GM19239 (cell line): ENCODE measurements at places on chromosomes 1 and 21.

DNA sequence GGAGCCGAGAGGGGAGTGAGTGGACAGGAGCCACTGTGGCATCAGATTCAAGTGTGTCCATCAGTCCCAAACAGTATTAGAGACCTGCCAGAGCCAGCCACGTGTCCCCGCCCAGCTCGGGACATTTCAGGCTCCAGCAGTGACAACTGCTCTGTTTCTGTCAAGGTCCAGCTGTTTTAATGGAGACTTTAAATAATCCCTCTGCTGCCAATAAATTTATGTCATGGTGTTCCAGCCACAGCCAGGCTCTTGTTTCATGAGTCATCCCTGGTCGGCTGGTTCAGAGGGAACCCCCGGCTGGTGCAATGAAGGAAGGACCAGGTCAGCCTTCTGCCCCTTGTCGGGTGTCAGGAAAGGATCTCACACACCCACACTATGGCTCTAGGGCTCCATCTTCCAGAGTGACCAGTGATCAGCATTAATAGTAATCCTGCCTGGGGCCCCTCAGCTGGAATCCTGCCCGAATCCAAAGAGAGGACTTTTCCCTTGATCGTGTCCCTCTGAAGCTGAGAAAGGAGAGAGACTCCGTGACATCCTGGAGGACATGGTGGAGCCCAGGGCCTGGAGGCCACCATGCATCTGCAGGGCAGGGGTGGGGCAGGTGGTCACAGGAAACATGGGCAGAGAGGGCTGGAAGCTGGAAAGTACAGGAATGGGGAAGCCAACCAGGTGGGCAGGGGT is 197.3 kb downstream of the MATN1 start:
- DNase-seq: no peak

- no peak for DNase-seq
These were observed 8.0 kb upstream of the YBX1 start for GRCh38 chr1:42674214-42674613.

DNA sequence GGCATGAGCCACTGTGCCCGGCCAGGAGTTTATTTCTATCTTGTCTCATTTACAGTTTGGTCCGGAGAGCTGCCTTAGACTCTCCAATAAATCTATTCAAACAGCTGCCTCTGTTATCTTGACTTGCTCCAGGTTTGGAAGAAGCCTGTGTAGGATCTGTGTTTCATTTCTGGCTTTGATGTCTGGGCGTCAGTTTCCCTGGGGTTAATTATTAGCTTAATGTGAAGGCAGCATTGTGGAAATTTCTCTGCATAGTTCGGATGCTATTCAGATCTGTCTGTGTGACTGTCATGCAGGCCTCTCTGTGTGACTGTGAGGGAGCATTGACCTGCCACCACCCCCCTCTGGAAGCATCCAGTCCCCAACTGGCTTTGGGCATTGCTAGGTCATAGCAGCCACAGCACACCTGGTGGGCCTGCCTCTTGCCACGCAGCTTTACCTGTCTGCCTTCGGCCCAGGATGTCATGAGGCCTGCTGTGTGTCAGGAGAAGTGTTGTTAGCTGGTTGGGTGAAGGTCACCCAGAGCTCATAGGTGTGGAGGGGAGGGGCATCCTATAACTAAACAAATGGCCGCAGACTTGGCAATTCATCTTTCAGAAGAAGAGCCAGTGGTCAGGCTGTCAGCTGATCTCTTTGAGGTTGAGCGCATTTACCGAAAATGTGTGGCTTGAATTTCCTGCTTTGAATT is 9.8 kb downstream of the IFNGR2 start:
- DNase-seq: no peak

GRCh38 chr1:154791292-154792166 is 78.6 kb downstream of the KCNN3 start:
- DNase-seq: peak; percentile 87

DNA sequence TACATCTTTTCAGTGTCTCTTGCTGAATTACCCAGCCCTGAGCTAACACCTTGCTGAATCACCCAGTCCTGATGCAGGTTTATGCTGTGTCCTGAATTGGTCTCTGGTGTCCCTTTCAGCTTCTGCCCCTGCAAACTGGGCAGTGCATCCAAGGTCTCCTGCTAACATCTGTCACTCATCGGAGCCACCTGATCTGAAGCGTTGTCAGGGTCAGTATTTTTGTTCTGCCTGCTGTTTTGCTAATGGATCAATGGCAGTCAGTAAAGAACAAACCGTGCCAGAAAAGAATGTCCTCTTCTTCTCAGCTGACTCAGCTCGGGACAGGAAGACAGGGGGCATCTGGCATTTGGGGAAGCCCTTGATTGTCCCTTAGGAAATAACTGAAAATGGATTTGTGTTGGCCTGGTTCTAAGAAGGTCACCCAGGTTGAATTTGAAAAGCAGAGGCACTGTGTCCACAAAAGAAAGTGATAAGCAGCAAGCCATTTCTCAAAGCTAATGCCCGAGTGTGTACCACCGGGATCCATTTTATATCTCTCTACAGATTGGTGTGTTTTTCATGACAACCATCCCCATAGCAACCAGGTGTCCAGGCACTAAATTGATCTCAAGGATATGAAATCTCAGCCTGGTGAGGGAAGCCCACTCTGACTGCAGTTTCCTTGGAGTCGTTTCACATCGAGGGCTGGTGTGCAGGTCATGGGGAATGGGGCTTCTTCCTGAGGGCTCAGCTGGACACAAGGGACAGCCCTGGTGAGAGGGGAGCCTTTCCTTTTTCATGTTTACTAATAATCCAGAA is 109.7 kb upstream of the IRF2BP2 start:
- no peak for DNase-seq

DNA sequence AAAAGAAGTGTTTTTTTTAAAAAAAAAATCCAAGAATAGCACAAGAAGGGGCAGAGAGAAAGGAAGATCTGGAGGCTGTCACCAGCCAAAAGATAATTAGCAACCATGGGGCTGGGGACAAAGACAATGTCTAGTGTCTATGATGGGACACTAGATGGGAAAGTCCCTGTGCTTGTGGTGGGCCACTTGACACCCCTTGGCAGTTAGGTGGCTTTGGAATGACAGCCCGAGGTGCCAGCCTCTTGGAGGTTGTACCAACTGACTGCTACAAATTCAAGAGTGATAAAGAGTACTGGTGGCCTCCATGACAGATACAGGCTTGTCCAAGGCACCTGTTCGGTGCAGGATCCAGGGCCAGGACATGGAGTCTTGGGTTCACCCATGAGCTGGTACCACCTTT is 21.6 kb downstream of the ATP2B4 start:
- DNase-seq: no peak
